ENCODE measurements at places on chromosomes 2 and 18. TPM values are rescaled to one million over a fixed set of nuclear protein-coding genes. Genes with fewer than 3 reads are reported as not detected.
A peak's percentile ranks its signal among the peaks of the same experiment; 100 is the strongest.

GRCh38 chr18:35711227-35711626 is 129.7 kb downstream of the GALNT1 start:
- H3K4me1 ChIP-seq: no peaks in the 10 kb centered on the region
- peaks cover 10% of the 10 kb centered on the region for H3K36me3 ChIP-seq
- no peak for DNase-seq
- no peak overlapping the region for H3K27ac ChIP-seq

DNA sequence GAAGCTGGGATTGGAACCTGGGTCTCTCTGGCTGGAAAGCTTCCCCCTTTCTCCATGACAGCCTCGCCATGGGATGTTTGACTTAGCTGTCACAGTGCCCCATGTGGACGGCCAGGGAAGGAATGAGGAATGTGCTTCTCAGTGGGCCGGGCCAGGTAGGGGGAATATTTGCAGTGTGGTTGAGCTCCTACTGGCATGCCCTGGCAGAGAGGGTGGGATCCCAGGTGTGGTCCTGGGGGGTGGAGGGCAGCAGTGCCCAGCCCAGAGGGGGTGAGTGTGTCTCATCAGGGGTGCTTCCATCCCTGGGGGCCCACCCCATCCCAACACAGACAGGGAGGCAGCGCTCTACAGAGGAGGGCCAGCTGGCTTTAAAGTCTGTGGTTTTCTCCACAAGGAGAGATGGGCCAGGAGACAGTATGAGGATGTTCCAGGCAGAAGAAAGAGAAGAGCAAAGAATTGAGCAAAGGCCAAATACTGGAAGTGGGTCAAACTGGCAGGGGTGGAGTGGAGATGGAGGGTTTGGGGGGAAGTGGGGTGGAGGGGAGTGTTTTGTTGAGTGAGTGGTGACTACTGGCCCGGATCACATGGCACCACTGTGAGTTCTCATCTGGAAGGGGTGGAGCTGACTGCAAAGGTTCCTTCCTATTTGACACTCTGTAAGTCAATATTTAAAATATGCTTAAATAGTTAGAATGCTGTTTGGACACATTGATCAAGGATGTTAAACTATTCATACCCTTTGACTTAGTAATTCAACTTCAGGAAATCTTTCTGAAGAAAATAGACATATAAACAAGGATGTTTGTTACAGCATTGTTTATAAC is 94.0 kb downstream of the MYCN start:
- no peak overlapping the region for H3K4me3 ChIP-seq
- DNase-seq: no peak
- H3K36me3 ChIP-seq: no peaks in the 10 kb centered on the region
- no peaks in the 10 kb centered on the region for H3K27me3 ChIP-seq
- H3K27ac ChIP-seq: no peak overlapping the region
- no peaks in the 10 kb centered on the region for H3K4me1 ChIP-seq

Gene DNAH7
- polyA plus RNA-seq: not detected

Gene CIB4
- not detected for polyA plus RNA-seq

DNA sequence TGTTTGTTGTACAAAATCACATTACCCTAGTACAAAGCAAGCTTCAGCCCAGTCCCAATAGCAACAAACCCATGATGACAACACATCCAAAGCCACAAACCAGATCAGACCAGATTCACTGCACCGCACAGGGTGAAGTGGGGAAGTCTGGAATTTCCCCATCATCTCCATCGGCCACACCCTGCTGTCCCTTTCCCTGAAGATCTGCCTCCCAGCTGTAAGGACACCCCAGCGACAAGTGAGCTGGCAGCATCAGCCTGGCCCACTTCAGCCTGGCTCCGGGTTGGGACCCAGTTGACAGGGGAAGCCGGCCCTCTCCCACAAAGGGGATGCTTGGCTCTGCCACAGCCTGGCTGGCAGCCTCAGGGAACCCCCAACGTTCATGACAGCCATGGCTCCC is 207.6 kb downstream of the MGAT5 start:
- DNase-seq: peak; percentile 60
- H3K27ac ChIP-seq: no peak overlapping the region
- no peaks in the 10 kb centered on the region for H3K36me3 ChIP-seq
- H3K4me3 ChIP-seq: no peak overlapping the region
- no peaks in the 10 kb centered on the region for H3K27me3 ChIP-seq
- no peaks in the 10 kb centered on the region for H3K4me1 ChIP-seq

Gene EDAR
- polyA plus RNA-seq: not detected

Gene ACKR3
- polyA plus RNA-seq: 4.6 TPM

GRCh38 chr18:50183556-50183955 is 11.4 kb downstream of the MYO5B start:
- no peak overlapping the region for H3K27ac ChIP-seq
- no peaks in the 10 kb centered on the region for H3K36me3 ChIP-seq
- no peak for DNase-seq
- H3K4me1 ChIP-seq: no peaks in the 10 kb centered on the region
- H3K4me3 ChIP-seq: no peak overlapping the region

GRCh38 chr2:134268265-134268664 is 14.4 kb downstream of the MGAT5 start:
- no peaks in the 10 kb centered on the region for H3K4me1 ChIP-seq
- no peak overlapping the region for H3K4me3 ChIP-seq
- H3K27me3 ChIP-seq: no peaks in the 10 kb centered on the region
- H3K36me3 ChIP-seq: peaks cover 29% of the 10 kb centered on the region
- no peak overlapping the region for H3K27ac ChIP-seq

GRCh38 chr2:172080641-172081220 is 4.6 kb upstream of the DLX1 start:
- H3K36me3 ChIP-seq: no peaks in the 10 kb centered on the region
- peaks cover 89% of the 10 kb centered on the region for H3K27me3 ChIP-seq
- H3K4me3 ChIP-seq: no peak overlapping the region
- no peak overlapping the region for H3K27ac ChIP-seq

- H3K36me3 ChIP-seq: no peaks in the 10 kb centered on the region
- H3K27me3 ChIP-seq: no peaks in the 10 kb centered on the region
Measured at GRCh38 chr2:48719480-48720177, 35.9 kb downstream of the LHCGR start.

Gene LGALSL
- 0.22 TPM for polyA plus RNA-seq

Gene PCARE
- not detected for polyA plus RNA-seq

- DNase-seq: no peak
- H3K36me3 ChIP-seq: no peaks in the 10 kb centered on the region
- H3K4me3 ChIP-seq: no peak overlapping the region
- H3K27me3 ChIP-seq: no peaks in the 10 kb centered on the region
- no peaks in the 10 kb centered on the region for H3K4me1 ChIP-seq
Measured at GRCh38 chr2:33267756-33268155, 208.7 kb upstream of the RASGRP3 start.

GRCh38 chr2:144082327-144082726 is 437.6 kb downstream of the ZEB2 start:
- no peaks in the 10 kb centered on the region for H3K36me3 ChIP-seq
- H3K4me1 ChIP-seq: no peaks in the 10 kb centered on the region
- no peaks in the 10 kb centered on the region for H3K27me3 ChIP-seq
- H3K27ac ChIP-seq: no peak overlapping the region

GRCh38 chr2:158756976-158757375 is 38.1 kb upstream of the DAPL1 start:
- DNase-seq: no peak
- no peaks in the 10 kb centered on the region for H3K36me3 ChIP-seq
- no peak overlapping the region for H3K4me3 ChIP-seq
- no peak overlapping the region for H3K27ac ChIP-seq

- no peak for DNase-seq
- H3K27ac ChIP-seq: no peak overlapping the region
- no peaks in the 10 kb centered on the region for H3K27me3 ChIP-seq
- H3K4me1 ChIP-seq: no peaks in the 10 kb centered on the region
- no peaks in the 10 kb centered on the region for H3K36me3 ChIP-seq
Measured at GRCh38 chr2:46171411-46171953, 125.7 kb upstream of the EPAS1 start.

Gene ALK
- polyA plus RNA-seq: not detected

Gene CLASP1
- 4.8 TPM for polyA plus RNA-seq

DNA sequence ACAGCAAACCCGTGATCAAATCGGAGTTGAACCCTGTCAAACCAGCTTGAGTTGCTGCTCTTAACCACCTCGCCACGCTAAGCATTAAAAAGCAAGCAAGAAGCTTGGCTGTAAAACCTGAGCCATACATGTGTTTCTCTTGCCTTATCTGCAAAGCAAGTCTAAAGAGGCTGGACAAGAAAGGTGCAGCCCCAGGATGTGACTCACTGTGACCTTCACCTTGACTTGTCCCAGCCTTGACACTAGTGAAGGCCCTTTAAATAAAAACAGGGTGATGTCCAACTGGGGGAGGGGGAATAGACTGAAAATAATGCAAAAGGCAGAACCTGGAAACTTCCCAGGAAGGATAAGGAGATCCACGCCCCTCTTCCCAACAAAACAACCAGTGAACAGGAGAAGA is 127.6 kb upstream of the NPAS2 start:
- no peaks in the 10 kb centered on the region for H3K27me3 ChIP-seq
- H3K4me1 ChIP-seq: no peaks in the 10 kb centered on the region
- H3K27ac ChIP-seq: no peak overlapping the region
- no peaks in the 10 kb centered on the region for H3K36me3 ChIP-seq
- DNase-seq: no peak

DNA sequence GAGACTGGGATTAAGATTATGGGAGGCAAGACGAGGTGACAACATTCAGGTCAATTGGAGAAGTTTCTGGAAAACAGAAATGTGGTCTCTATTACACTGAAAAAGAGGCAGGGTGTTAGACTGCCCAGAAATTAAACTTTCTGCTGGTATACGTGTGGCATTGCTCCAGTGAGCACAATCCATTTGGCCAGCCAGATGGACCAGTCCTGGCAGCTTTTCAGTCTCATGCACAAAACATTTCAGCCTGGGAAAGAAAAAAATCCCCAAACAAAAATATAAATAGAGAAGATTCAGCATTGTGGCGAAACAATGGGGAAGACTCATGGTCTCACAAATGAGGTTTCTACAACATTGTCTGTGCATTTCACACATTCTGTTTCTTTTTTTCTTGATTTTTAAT is 113.9 kb downstream of the HNMT start:
- no peaks in the 10 kb centered on the region for H3K4me1 ChIP-seq
- DNase-seq: no peak
- H3K4me3 ChIP-seq: no peak overlapping the region

Gene AMER3
- polyA plus RNA-seq: not detected

GRCh38 chr2:228681426-228681825 is 499.9 kb upstream of the SPHKAP start:
- H3K27ac ChIP-seq: no peak overlapping the region
- no peaks in the 10 kb centered on the region for H3K27me3 ChIP-seq
- no peaks in the 10 kb centered on the region for H3K36me3 ChIP-seq
- H3K4me1 ChIP-seq: no peaks in the 10 kb centered on the region
- DNase-seq: no peak

- no peak for DNase-seq
- peaks cover 16% of the 10 kb centered on the region for H3K4me1 ChIP-seq
- no peak overlapping the region for H3K27ac ChIP-seq
- no peak overlapping the region for H3K4me3 ChIP-seq
Measured at GRCh38 chr2:177291701-177292100, 27.2 kb upstream of the NFE2L2 start.

GRCh38 chr2:13686262-13686661 is 946.3 kb upstream of the LRATD1 start:
- no peaks in the 10 kb centered on the region for H3K27me3 ChIP-seq
- no peaks in the 10 kb centered on the region for H3K36me3 ChIP-seq
- H3K4me3 ChIP-seq: no peak overlapping the region
- no peak for DNase-seq
- no peaks in the 10 kb centered on the region for H3K4me1 ChIP-seq

GRCh38 chr2:56522605-56523089 is 338.9 kb downstream of the CCDC85A start:
- H3K36me3 ChIP-seq: no peaks in the 10 kb centered on the region
- no peak overlapping the region for H3K27ac ChIP-seq
- no peaks in the 10 kb centered on the region for H3K27me3 ChIP-seq
- no peak overlapping the region for H3K4me3 ChIP-seq

DNA sequence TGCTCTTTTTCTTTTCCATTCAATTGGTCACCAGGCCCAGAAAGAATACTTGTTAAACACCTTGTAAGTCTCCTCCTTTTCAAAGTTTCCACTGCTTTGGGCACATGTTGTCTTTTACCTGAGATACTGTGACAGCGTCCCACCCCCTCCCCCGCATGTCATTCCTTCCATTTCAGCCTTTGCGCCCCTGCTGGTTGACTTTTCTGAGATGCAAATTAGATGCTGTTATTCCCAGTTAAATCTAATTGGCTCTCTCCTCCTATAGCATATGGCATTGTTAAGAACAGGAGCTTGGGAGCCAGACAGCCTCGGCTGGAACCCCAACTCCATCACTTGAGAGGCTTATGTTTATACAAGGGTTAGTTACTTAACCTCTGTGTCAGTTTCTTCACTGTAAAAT is 80.3 kb upstream of the GAREM1 start:
- no peak overlapping the region for H3K27ac ChIP-seq
- no peak overlapping the region for H3K4me3 ChIP-seq
- H3K36me3 ChIP-seq: no peaks in the 10 kb centered on the region
- H3K27me3 ChIP-seq: no peaks in the 10 kb centered on the region

DNA sequence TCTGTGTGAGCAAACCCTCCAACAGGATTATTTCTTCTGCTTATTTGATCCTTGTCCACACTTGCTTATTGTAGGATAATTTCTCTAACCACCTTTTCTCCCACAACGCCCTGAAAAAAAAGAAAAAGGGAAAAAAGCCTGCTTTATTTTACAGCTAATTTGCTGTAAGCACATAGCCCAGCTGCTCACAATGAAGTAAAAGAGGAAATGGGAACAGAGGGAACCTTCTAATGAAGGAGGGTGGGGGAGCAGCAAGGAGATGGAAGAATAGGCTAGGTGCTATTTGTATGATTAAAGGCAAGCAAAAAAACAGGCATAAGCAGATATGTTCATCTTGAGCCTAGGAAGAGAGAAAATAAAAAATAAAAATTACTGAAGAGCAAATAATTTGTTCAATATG is 331.6 kb downstream of the TXNL1 start:
- no peaks in the 10 kb centered on the region for H3K27me3 ChIP-seq
- H3K4me3 ChIP-seq: no peak overlapping the region
- no peaks in the 10 kb centered on the region for H3K36me3 ChIP-seq
- H3K4me1 ChIP-seq: no peaks in the 10 kb centered on the region
- H3K27ac ChIP-seq: no peak overlapping the region

- no peaks in the 10 kb centered on the region for H3K36me3 ChIP-seq
- H3K27ac ChIP-seq: no peak overlapping the region
- no peak overlapping the region for H3K4me3 ChIP-seq
- no peaks in the 10 kb centered on the region for H3K4me1 ChIP-seq
- H3K27me3 ChIP-seq: no peaks in the 10 kb centered on the region
Measured at GRCh38 chr2:19677825-19678518, 223.8 kb downstream of the TTC32 start.

Gene CCBE1
- polyA plus RNA-seq: not detected

Gene SLC35F5
- polyA plus RNA-seq: 11.7 TPM

DNA sequence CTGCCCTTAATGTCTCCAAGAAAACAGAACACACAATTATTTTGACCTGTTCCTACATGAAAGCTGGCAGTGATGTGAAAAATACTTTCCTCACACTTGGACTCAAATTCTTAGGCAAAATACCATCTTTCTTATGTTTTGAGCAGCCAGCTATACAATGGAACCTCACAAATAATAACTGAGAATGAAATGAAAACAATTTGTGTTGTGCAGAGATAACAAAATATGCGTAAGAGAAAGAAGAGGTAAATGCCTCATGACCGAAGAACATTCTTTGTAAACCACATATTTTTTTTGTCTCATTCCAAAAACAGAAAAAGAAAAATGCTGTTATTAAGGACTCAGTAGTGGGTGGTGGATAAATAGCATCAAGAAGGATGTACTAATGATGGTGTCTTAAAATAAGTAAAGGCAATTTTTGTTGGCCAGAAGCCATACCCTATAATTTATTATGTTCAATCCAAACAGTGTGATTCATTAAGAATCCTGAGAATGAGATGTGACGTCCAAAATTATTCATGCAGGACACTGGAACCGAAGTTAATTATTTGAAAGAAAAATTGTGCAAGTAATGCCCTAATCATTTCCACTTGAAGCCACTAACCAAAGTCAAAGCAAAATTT is 193.0 kb upstream of the NETO1 start:
- H3K36me3 ChIP-seq: no peaks in the 10 kb centered on the region
- no peak for DNase-seq
- no peak overlapping the region for H3K27ac ChIP-seq
- no peaks in the 10 kb centered on the region for H3K4me1 ChIP-seq
- no peak overlapping the region for H3K4me3 ChIP-seq

Gene DOK6
- not detected for polyA plus RNA-seq

All from CD14-positive monocyte (primary cell).